ENCODE measurements at places on chromosomes 2 and 18.

DNA sequence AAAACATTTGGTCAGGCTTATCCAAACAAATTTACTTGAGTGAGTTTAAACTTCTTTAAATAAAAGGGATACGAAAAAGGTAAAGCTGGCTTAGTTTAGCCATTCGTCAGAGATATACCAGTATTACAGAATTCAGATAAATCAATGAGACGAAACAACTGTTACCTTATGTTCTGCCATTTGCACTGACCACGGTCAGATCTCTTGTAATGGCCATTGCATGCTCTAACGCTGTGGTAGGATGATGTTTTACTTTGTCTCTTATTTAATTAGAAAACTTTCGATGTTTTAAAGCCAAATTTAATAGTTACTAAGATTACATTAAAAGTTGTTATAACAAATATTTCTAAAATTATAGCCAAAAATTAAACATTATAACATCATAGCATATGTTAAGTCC is 1.5 kb downstream of the C18orf54 start:
- H3K27ac ChIP-seq, result no peak overlapping the region
- peaks cover 22% of the 10 kb centered on the region for H3K4me1 ChIP-seq
- no peaks in the 10 kb centered on the region for H3K27me3 ChIP-seq
- peak overlapping the region; percentile 99 for H3K4me3 ChIP-seq
- no peak for DNase-seq

DNA sequence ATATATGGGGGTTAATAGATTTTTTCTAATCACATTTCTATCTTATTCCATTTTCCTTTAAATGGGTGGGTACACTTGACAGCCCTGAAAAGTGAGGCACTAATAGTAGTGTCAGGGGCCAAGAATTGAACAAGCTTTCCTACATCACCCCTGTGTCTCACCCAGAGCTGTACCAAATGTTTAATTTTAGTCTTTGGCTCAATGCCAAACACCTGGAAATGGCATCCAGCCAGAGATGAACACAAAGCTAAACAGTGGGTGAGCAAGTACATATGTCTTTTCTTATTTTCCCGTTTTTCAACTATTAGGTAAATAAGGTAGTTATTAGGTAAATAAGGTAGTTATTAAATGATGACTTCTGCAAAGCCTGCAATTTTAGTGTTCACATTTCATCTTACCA is 276.3 kb upstream of the ERBB4 start:
- DNase-seq, result no peak
- H3K4me1 ChIP-seq, result peaks cover 5% of the 10 kb centered on the region
- no peaks in the 10 kb centered on the region for H3K27me3 ChIP-seq
- no peak overlapping the region for H3K27ac ChIP-seq
- no peaks in the 10 kb centered on the region for H3K36me3 ChIP-seq
- H3K4me3 ChIP-seq, result no peak overlapping the region

DNA sequence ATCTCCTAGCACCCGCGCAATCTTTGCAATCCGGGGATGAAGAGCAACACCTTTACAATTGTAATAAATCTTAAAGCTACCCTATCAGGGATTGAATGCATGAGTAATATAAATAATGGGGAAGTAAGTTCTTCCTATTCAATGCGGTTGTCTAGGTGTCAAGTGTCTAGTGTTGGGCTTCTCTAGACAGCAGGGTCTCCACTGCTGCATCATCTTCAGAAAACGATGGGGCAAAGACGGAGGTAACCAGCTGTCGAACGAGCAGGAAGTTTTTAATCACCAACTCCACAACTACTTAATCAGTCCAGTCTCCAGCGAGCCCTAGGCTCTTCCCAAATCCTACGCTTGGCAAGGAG is 573 bp downstream of the STAM2 start:
- peak overlapping the region; percentile 99 for H3K4me3 ChIP-seq
- no peak for DNase-seq
- peaks cover 6% of the 10 kb centered on the region for H3K27me3 ChIP-seq
- H3K36me3 ChIP-seq, result peaks cover 12% of the 10 kb centered on the region
- peaks cover 27% of the 10 kb centered on the region for H3K4me1 ChIP-seq
- peak overlapping the region; percentile 100 for H3K27ac ChIP-seq

- H3K36me3 ChIP-seq, result peaks cover 7% of the 10 kb centered on the region
- peak overlapping the region; percentile 27 for H3K27ac ChIP-seq
- no peak for DNase-seq
- no peak overlapping the region for H3K4me3 ChIP-seq
- H3K4me1 ChIP-seq, result no peaks in the 10 kb centered on the region
These were observed 45.9 kb downstream of the MTHFD2 start for GRCh38 chr2:74244286-74244685.

DNA sequence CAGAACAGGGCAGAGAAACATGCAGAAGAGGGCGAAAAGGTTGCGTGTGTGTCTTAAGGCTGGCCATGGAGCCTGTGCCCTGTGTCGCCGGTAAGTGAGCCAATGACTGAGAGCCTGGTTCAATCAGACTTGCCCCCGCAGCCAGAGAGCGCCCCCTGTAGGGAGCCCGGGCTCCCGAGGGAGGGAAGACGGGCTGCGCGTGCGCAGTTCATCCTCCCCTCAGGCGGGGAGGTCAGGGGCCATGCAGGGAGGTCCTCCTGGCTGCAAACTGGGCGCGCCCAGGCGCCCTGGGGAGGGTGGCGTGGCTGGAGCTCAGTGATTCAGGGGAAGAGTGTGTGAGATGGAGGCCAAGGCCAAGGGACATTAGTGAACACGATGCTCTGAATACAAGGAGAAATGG is 276.6 kb downstream of the PHLPP1 start:
- no peak overlapping the region for H3K4me3 ChIP-seq
- no peaks in the 10 kb centered on the region for H3K36me3 ChIP-seq
- no peak for DNase-seq
- H3K27me3 ChIP-seq, result peaks cover 42% of the 10 kb centered on the region
- no peaks in the 10 kb centered on the region for H3K4me1 ChIP-seq

- H3K36me3 ChIP-seq, result no peaks in the 10 kb centered on the region
- H3K4me1 ChIP-seq, result no peaks in the 10 kb centered on the region
- no peak overlapping the region for H3K4me3 ChIP-seq
- H3K27ac ChIP-seq, result no peak overlapping the region
- H3K27me3 ChIP-seq, result no peaks in the 10 kb centered on the region
- no peak for DNase-seq
These were observed 70.5 kb downstream of the CPS1 start for GRCh38 chr2:210626849-210627248.

GRCh38 chr18:45197526-45197970 is 417.7 kb upstream of the SLC14A2 start:
- H3K27me3 ChIP-seq, result peaks cover 29% of the 10 kb centered on the region
- no peaks in the 10 kb centered on the region for H3K4me1 ChIP-seq
- H3K36me3 ChIP-seq, result no peaks in the 10 kb centered on the region

- no peaks in the 10 kb centered on the region for H3K4me1 ChIP-seq
- H3K4me3 ChIP-seq, result no peak overlapping the region
- no peak for DNase-seq
- peaks cover 57% of the 10 kb centered on the region for H3K27me3 ChIP-seq
These were observed 122.8 kb upstream of the AGAP1 start for GRCh38 chr2:235371018-235371417.

GRCh38 chr2:175929850-175930249 is 72.2 kb downstream of the LNPK start:
- no peak overlapping the region for H3K4me3 ChIP-seq
- H3K4me1 ChIP-seq, result no peaks in the 10 kb centered on the region
- no peak overlapping the region for H3K27ac ChIP-seq
- H3K36me3 ChIP-seq, result peaks cover 3% of the 10 kb centered on the region
- DNase-seq, result no peak

GRCh38 chr2:10002681-10003080 is 40.7 kb upstream of the KLF11 start:
- H3K4me3 ChIP-seq, result no peak overlapping the region
- peaks cover 4% of the 10 kb centered on the region for H3K27me3 ChIP-seq
- H3K27ac ChIP-seq, result no peak overlapping the region
- H3K36me3 ChIP-seq, result peaks cover 3% of the 10 kb centered on the region
- no peaks in the 10 kb centered on the region for H3K4me1 ChIP-seq

DNA sequence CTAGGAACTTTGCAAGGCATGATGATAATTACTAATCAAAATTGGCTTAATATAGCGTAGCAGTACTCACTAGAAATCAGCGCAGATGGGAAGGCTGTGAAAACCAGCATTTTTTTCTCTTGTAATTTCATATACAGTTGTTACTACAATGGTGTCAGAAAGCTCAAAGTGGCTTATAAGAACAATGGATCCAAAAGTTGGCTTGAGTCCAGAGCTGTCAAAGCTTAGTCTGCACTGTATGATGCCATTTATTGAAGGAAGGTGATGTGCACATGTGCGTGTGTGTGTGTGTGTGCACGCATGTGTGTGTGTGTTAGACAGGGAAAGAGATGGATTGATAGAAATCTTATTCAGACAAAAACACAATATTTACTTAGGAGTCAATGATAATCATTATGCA is 341.3 kb downstream of the TGIF1 start:
- no peak overlapping the region for H3K27ac ChIP-seq
- H3K27me3 ChIP-seq, result peaks cover 36% of the 10 kb centered on the region
- H3K4me1 ChIP-seq, result no peaks in the 10 kb centered on the region
- H3K4me3 ChIP-seq, result no peak overlapping the region
- no peak for DNase-seq

GRCh38 chr18:23924813-23925212 is 89.7 kb upstream of the TTC39C start:
- peaks cover 1% of the 10 kb centered on the region for H3K27me3 ChIP-seq
- peaks cover 22% of the 10 kb centered on the region for H3K4me1 ChIP-seq
- no peak for DNase-seq
- H3K36me3 ChIP-seq, result no peaks in the 10 kb centered on the region
- no peak overlapping the region for H3K4me3 ChIP-seq

DNA sequence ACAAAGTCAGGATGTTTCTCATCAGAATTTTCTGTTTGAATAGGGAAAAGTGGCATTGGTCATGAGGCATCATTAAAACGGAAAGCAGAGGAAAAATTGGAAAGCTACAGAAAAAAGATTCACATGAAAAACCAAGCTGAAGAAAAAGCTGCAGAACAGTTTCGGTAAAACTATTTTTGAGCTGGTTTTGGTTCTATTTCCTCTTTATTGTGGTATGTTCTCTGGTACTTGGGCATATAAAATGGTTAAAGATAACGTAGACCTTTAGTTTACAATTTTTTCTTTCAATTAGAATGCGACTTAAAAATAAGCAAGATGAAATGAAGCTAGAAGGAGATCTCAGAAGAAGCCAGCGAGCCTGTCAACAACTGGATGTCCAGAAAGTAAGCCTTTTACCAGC is 7.6 kb downstream of the GPATCH11 start:
- no peak overlapping the region for H3K4me3 ChIP-seq
- peaks cover 53% of the 10 kb centered on the region for H3K36me3 ChIP-seq
- peaks cover 20% of the 10 kb centered on the region for H3K4me1 ChIP-seq
- no peaks in the 10 kb centered on the region for H3K27me3 ChIP-seq
- no peak for DNase-seq

DNA sequence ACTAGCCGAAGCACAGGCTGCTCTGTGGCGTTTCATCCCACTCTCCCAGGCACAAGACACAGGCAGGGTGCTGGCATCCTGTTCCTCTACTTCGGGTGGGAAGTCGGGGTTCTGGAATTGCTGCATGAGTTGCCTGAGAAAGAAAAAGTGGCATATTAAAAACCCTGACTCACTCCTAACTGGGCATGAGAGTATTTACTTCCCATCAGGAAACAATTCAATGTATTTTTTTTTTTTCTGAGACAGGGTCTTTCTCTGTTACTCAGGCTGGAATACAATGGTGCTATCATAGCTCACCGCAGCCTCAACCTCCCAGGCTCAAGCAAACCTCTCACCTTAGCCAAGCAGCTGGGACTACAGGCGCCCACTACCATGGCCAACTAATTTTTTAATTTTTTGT is 7.4 kb downstream of the ODC1 start:
- peaks cover 56% of the 10 kb centered on the region for H3K36me3 ChIP-seq
- no peak overlapping the region for H3K27ac ChIP-seq
- no peaks in the 10 kb centered on the region for H3K27me3 ChIP-seq
- no peak overlapping the region for H3K4me3 ChIP-seq
- DNase-seq, result no peak

DNA sequence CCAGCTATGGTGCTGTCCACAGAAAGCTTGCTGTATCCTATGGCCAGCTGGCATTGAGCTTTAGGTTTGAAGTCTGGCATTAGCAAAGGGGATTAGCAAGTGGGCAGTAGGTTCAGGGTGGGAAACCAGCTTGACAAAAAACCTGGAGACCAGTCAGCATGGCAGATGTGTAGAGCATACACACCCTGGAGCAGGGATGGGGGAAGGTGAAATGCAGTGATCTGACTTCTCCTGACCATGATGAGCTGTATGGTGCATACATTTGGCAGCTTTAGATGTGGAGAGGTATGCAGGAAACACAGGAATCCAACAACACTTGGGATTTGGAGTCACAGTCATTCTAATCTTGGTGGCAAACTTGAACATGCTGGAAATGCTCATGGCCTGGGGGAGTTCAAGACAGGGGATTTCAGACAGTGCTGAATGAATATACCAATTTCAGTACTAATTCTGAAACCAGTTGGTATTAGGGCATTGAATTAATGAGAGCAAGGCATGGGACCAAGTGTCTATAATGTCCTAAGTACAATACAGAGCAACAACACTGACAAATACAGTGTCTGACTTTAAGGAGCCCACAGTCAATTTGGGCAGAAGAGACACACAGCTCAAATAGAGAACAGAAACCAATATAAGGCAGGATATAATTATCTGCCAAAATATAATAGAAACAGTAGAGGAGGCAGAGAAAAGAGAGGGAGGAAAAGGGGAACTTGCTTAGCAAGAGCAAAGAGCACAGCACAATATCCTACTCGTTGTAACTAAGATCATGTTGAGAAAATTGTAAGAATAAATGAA is 11.8 kb downstream of the ARHGAP15 start:
- peaks cover 10% of the 10 kb centered on the region for H3K36me3 ChIP-seq
- no peak for DNase-seq
- H3K4me1 ChIP-seq, result peaks cover 85% of the 10 kb centered on the region
- H3K27me3 ChIP-seq, result no peaks in the 10 kb centered on the region
- peak overlapping the region; percentile 80 for H3K27ac ChIP-seq

DNA sequence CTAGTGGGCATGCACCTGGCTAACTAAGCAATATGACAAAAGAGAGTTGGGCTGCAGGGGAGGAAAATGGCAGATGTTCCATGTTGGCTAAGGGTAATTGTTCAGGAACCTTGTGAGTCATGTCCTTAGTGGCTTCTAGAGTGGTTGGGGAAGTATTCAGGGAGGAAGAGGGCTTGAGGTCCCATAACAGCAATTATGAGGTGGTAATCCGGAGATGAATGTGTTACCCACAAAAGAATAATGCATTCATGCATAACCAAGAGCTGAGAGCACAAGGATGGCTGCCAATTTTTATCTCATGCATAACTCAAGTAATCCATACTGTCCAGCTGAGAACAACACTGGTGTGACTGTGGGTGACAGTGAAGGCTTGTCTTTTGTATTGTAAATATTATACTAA is 42.9 kb downstream of the TMEFF2 start:
- peaks cover 31% of the 10 kb centered on the region for H3K27me3 ChIP-seq
- H3K4me3 ChIP-seq, result no peak overlapping the region
- no peak for DNase-seq
- H3K36me3 ChIP-seq, result peaks cover 1% of the 10 kb centered on the region
